ENCODE measurements at places on chromosomes 1 and 21.

GRCh38 chr21:42760951-42761751 lies 107.7 kb downstream of the PDE9A start:
- no peak for DNase-seq

- DNase-seq = no peak
Observed at GRCh38 chr1:167175901-167176300, 44.8 kb upstream of the POU2F1 start.

DNA sequence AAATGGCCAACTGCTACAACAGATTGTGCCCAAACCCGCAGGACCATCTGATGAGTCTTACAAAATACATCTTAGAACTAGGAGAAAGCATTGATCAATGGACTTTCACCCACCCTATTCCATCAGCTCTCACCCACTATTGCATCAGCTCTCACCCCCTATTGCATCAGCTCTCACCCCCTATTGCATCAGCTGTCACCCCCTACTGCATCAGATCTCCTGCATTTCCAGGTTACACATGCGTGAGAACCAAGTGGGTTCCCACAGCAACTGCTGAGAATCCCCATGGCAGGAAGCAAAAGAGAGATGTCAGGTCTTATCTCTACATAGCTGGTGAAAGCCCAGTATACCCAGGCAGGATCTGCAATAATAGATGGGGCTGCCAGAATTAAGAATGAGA lies 533.5 kb downstream of the LTN1 start:
- DNase-seq = no peak

- DNase-seq = no peak
Observed at GRCh38 chr1:16398371-16398953, 31.4 kb downstream of the SZRD1 start.

DNA sequence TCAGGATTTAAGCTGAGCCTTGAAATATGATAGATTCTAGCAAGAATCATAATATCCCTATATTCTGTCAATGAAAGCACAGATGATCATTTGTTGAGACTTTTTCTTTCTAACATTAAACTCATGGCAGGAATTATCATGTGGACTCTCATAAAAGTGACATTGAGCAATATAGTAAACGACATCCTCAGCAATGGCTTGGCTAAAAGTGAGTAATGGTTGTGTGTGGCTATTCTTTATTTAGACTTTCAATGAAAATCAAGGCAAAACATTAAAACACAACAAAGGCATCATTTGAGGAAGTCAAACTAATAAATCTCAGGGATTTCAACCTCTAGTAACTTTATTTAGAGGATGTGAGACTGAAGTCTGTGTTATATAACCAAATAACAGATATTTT lies 257.8 kb upstream of the ADGRL4 start:
- DNase-seq = no peak

All from epithelial cell of prostate (primary cell).